ENCODE measurements at places on chromosomes 5 and 9. TPM values are rescaled to one million over a fixed set of nuclear protein-coding genes. Genes with fewer than 3 reads are reported as not detected.

- H3K36me3 ChIP-seq: no peaks in the 10 kb centered on the region
- no peak for DNase-seq
- H3K4me3 ChIP-seq: no peak overlapping the region
Measured at GRCh38 chr9:12060811-12061210, 632.4 kb upstream of the TYRP1 start.

DNA sequence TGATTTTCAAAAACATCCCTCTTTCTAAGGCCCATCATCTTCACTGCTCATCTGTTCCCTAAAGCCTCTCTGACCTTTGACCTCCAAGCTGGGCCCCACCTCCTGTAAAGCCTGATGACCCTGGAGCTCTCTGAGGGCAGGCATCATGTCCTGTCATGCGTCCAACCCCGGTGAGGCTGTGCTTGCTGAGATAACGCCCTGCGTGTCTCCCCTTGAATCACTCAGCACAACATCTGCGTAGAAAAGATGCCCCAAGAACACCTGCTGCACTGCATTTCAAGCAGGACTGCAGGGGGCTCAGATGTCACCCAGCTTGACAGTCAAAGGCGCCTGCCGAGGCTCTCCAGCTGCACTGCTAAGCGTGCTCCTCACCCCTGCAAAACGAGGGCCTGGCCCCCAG lies 78.0 kb downstream of the OTULIN start:
- no peaks in the 10 kb centered on the region for H3K4me1 ChIP-seq
- H3K27ac ChIP-seq: no peak overlapping the region
- no peak for DNase-seq
- no peak overlapping the region for H3K4me3 ChIP-seq

DNA sequence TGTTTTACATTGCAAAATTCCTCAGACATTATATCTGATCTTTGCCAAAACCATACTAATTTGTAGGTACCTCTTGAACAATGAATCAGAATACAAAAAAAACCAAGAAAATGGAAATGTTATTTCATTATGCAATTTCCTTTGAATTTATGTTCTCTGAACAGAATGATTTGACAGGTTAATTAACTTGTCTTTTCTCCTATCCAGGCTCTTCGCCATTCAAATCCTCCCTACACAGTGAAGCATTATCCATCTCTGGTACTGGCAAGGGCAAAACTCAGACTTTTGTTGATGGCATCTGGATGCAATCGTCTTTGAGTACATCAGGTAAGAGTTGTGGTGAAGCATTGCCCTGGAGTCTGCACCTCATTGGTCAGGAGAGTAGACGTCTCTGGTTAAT lies 655.7 kb upstream of the ITGA1 start:
- no peaks in the 10 kb centered on the region for H3K4me1 ChIP-seq
- H3K27ac ChIP-seq: no peak overlapping the region
- H3K36me3 ChIP-seq: no peaks in the 10 kb centered on the region
- no peak overlapping the region for H3K4me3 ChIP-seq

GRCh38 chr9:89690334-89690912 lies 85.6 kb downstream of the GADD45G start:
- no peak for DNase-seq
- H3K27ac ChIP-seq: no peak overlapping the region
- H3K4me3 ChIP-seq: no peak overlapping the region

KIF4B gene
- 0.05 TPM for total RNA-seq

TMOD1 gene
- total RNA-seq: 2.5 TPM

SHISAL2B gene
- not detected for total RNA-seq
